ENCODE measurements at places on chromosomes 2 and 18. TPM values are rescaled to one million over a fixed set of nuclear protein-coding genes. Genes with fewer than 3 reads are reported as not detected.

CHPF gene
- total RNA-seq = 145 TPM

CD8B2 gene
- not detected for total RNA-seq

RAX gene
- total RNA-seq = not detected

ASB18 gene
- total RNA-seq = not detected

PROM2 gene
- total RNA-seq = 0.44 TPM

BMP10 gene
- total RNA-seq = not detected

LRRTM4 gene
- not detected for total RNA-seq

ANKRD44 gene
- 6.8 TPM for total RNA-seq

COLEC12 gene
- total RNA-seq = not detected

MTHFD2 gene
- total RNA-seq = 104 TPM

RAB3GAP1 gene
- 58.7 TPM for total RNA-seq

FAM110C gene
- total RNA-seq = not detected

GCG gene
- not detected for total RNA-seq

IL36B gene
- total RNA-seq = not detected

IL1F10 gene
- not detected for total RNA-seq

IL1RN gene
- not detected for total RNA-seq

SERPINB10 gene
- total RNA-seq = 4.2 TPM

COL4A4 gene
- total RNA-seq = 0.08 TPM

GPR75 gene
- 2.1 TPM for total RNA-seq

KCNK3 gene
- total RNA-seq = not detected

TNFRSF11A gene
- total RNA-seq = 0.05 TPM

Measured in HFFc6 (cell line).